ENCODE measurements at places on chromosomes 1 and 21. TPM values are rescaled to one million over a fixed set of nuclear protein-coding genes. Genes with fewer than 3 reads are reported as not detected.
A peak's percentile ranks its signal among the peaks of the same experiment; 100 is the strongest.

Gene GJA9
- total RNA-seq: not detected

Gene GUCA2B
- total RNA-seq: not detected

DNA sequence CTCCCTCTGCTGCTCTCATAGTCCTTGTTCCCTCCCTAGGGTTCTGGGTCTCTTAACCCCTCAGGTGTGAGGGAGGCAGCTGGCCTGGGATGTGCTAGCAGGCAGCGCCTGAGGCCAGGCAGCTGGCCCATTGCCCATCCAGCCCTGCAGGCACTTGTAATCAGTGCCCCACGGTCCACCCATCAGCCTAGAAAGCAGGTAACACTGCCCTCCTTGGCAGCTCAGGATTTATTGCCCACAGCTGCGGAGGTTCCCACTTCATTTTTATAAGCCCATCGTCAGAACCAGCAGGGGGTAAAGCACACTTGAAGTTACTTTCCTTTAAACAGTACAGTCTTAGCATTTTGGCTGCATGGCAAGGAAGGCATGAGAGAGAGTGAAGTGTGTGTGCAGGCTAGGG lies 70.6 kb downstream of the TMEM53 start:
- DNase-seq: no peak

DNA sequence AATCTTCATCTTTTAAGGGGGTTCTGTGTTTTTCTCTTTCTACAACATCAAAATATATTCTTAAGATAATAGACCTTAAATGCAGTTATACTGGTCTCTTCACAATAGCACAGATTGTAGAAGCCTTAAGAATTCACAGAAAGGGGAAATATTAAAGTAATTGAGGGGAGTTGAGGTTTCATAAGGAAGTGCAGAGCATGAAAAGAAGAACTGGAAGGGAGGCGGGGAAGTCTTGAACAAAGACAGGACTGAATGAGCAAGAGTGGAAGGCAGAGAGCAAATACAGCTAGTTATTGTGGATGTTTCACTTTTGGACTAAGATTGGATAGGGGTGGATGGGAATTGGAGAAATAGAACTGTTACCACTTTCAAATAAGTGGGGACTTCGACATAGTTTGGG lies 67.7 kb downstream of the PTGER3 start:
- no peak for DNase-seq

- no peak for DNase-seq
These were observed 33.2 kb upstream of the FNBP1L start for GRCh38 chr1:93414749-93415148.

DNA sequence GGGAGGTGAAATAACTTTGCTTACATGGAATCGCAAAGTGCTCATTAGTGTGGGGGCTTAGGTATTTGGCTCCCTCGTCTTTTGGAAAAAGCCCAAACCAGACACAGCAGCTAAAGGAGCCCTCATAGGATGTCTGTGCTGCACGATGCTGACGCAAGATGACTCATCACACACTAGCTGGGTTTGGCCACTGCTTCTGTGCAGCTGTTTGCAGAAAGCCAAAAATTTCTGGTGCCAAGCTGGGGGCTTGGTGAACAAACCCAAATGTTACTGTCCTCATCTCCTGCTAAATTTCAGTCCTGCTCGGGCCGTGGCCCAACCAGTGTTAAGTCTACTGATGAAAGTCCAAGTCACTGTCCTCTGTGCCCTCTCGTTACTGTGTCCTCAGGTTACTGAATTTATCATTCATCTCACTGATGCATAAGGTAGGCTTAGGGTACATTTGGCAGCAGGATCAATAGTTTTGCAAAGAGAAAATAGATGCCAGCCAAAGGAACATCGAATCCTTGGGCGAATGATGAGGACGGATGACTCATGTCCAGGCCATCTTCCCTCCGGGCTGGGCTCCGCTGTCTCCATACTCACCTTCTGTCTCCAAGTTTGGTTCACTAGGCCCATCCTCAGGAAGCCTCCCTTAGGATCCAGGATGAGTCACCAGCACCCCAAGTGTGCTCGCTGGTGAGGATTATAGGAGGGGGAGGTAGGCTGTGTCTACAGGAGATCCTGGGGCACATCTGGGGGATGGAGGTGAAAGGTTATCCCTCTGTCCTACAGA lies 177.7 kb downstream of the ADSS2 start:
- peak; percentile 97 for DNase-seq

- DNase-seq: no peak
These were observed 1.7 kb downstream of the CFAP410 start for GRCh38 chr21:44337449-44337848.

GRCh38 chr21:30240661-30241060 lies 24.8 kb upstream of the CLDN8 start:
- no peak for DNase-seq

GRCh38 chr1:43537423-43538142 lies 6.9 kb downstream of the PTPRF start:
- DNase-seq: peak; percentile 53
